ENCODE measurements at places on chromosomes 1 and 21.

- no peak for DNase-seq
Measured at GRCh38 chr1:51910221-51911000, 31.9 kb upstream of the NRDC start.

GRCh38 chr1:69055194-69055593 is 512.5 kb upstream of the LRRC7 start:
- no peak for DNase-seq

GRCh38 chr1:159591981-159592380 is 4.4 kb downstream of the APCS start:
- no peak for DNase-seq

- DNase-seq = no peak
Measured at GRCh38 chr1:90488451-90488850, 228.7 kb downstream of the BARHL2 start.

GRCh38 chr21:16307256-16307655 is 577.5 kb downstream of the USP25 start:
- no peak for DNase-seq

Measured in AG09319 (cell line).